T47D (cell line): ENCODE measurements at places on chromosomes 1 and 21.

GRCh38 chr1:35369922-35370671 is 101.6 kb downstream of the ZMYM4 start:
- DNase-seq: no peak

GRCh38 chr1:208576425-208576824 is 332.2 kb upstream of the PLXNA2 start:
- DNase-seq: no peak

DNA sequence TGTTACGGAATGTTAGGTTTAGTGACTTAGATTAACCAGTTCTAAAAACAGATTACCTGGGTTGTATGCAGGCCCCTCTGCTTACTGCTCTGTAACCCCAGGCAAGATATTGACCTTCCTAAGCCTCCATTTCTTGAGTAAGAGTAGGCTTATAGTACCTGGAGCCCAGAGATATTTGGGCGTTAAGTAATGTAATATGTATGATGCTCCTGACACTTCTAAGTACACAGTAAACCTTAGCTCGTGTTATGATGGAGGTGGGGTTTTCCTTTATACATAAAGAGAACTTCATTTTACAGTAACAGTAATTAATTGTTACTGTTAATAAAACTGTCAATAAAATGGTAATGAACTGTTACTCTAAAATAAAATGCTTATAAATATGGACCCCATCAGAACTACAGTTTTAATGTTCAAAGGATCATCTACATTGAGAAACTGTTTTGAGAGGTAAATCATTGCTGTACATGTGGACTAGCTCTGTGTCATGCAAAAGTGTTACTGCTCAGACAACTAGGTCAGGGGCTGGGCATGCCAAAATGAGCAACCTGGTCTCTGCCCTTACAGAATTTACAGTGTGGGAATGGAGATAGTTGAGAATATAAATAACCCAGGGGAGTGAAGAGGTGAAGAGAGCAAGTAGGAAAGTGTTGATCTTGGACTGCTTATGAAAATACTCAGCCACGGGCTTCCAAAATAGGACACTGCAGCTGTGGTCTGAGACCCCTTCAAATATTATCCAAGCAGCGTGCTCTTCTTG is 26.6 kb downstream of the LRRC8C start:
- DNase-seq: no peak

DNA sequence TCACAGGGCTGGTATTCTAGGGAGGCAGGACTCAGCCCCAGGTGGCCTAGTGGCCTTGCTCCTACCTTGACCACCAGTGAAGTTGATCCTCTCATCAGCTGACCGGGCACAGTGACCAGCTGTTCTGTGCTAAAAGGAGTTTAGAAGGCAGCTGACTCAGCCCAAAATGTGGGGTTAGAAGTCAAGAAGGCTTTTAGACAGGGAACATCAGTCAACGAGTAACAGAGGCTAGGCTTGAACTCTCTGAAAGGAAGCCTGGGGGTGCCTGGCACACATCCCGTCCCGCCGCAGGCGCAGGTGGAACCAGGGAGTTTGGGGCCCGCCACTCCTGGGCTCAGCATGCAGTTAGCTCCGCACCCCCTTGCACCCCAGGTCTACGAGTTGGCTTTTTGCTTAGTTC is 114.9 kb upstream of the SLC45A1 start:
- no peak for DNase-seq

- DNase-seq: no peak
Observed at GRCh38 chr1:31798086-31798432, 17.8 kb downstream of the SPOCD1 start.

DNA sequence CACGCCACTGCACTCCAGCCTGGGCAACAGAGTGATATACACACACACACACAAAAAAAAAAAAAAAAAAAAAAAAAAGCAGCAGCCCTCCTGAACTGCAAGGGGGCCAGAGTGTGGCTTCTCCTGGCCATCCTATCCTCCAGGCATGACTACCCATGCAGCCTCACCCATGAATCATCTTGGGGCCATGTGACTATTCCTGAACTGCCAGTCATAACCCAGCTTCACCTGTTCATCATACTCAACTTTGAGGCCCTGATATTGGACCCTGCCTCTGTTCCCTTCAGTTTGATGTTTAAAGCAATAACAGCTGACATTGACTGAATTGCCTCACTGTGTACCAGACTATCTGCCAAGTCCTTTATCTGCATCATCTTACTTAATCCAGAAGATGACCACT is 2.8 kb upstream of the HPCAL4 start:
- DNase-seq: no peak

DNA sequence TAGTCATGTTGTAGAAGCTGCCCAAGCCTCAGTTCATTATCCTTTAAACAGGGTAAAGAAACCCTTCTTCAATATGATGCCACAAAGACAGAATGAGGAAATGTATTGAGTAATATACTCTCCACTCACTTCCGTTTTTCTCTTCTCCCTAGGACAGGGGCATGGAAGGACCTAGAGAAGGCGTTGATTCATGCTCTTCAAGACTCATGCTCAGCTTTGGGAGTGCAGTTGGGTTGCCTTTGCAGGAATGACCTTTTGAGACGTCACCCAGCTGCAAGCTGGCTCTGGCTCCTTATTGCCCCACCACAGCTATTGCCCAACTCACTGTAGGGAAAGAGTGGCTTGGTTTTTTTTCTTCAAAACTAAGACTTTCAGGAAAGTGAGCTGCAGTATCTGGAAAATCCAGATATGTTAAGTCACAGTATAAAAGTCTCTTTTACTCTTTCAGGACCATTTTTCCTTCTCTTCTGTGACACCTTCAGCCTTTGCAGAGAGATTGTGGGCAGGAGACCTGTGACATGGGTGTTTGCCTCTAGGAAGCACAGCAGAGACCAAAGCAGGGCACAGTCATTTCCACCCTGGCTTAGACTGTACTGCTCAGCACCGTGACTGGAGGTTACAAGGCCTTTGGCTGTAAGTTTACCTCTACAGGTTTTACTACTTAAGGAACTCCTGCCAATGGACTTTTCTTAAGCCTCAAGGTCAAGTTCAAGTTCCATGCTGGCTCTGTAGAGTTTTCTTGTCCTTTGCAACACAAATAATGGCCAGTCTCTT is 39.5 kb downstream of the XCL2 start:
- DNase-seq: no peak

- DNase-seq: no peak
Observed at GRCh38 chr1:14815175-14815877, 216.8 kb downstream of the KAZN start.

DNA sequence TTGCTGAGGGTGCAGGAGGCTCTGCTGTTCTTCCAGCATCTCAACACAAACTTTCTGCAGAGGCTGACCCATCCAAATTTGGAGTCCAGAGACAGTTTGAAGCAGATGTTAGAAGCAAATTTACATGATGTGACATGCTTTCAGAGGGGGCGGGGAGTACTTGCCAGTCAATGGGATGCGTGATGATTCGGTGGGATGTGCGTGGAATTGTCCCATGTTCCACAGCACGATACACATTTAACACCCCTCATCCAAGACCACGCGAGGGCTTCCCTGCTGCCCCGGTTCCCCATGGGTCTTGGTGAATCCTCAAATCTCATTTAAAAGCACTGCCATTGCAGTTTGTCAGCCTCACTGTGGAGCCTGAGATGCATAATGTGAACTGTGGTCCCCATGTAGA is 78.6 kb upstream of the TLR5 start:
- no peak for DNase-seq

GRCh38 chr1:226870026-226870400 is 403 bp upstream of the PSEN2 start:
- DNase-seq: no peak

DNA sequence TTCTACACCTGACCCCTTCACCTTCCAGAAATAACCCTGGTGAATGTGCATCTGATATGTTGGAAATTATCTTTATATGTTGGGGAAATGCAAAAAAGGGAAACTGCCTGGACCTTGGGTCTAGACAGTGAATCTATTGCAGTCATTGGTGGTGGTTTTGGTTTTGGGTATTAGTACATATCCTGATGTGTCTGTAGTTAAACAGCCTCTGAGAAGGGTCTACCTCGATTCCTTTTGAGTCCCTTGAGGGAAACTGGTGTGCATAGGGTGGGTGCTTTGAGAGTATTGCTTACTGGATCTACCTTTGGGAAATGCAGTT is 127.3 kb upstream of the KIAA0040 start:
- no peak for DNase-seq

DNA sequence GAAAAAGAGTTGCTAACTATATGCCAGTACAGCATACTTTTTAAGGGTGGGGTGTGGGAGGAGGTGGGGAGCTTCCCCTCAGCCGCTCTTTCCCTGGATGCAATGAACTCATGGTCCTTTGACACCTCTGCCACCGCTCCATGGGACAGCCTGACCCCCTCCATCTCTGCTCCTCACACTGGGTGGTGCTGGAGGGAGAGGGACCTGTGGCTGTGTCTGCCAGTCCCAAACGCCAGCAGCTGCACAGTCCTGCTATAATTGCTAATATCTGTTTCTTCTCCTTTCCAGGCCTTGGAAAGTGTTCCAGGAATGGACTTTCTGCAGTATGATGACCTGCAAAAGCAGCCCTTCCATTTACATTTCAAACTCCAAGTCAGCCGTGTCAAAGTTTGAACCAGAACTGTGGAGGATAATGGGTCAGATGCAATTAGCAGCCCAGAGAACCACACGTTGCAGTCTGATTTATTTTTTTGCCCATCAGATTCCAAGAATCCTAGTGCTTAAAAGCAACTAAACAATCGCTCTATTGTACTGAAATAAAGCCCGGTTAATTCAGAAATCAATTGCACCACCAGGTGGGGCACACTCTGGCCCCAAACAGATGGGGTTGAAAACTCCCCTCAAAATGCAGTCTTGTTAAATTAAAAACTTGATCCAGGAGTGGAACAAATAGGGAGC is 160.7 kb upstream of the LMO4 start:
- no peak for DNase-seq

DNA sequence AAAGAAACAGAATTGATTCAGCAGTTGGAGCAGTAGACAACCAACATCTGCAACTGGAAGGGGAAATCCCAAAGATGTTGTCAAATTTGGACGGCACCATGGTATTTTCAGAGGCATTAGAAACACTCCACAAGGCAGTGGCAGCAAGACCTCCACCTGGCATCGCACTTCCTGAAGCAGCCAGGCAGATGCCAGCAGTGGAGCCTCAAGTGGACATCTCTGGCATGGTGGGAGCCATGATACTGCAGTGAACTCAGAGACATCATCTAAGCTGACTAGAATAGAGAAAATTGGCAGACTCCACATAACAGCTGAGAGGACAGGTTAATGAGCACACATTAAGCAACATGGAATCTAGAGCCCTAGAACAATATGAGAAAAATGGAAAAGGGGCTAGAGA is 33.9 kb upstream of the RGS8 start:
- DNase-seq: no peak

GRCh38 chr1:63746129-63746864 is 27.5 kb upstream of the ROR1 start:
- no peak for DNase-seq

DNA sequence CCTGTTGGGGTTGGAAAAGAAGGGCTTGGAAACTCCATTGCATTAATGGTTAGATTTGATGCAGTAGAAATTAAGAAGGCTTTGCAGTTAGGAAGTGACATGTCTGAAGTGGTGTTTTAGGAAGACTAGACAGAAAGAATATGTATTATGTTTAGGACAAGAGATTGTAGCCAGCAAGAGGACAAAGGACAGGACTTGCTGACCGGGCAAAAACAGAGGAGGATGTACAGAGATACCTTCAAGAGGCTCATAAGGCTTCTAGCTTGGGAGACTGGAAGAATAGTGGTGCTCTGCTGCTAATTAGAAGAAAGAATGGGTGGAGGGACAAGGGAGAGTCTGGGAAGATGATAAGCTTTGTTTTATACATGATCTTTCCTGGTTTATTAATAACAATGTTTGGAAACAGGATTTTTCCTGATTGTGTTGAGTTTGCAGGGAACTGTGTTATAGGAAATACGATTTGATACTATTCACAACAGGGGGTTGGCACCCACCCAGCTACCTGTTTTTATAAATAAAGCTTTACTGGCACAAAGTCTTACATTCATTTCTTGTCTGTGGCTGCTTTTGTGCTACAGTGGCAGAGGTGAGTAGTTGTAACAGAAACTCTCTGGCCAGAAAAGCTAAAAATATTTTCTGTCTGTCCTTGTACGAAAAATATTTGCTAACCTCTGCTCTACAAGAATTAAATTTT is 37.1 kb upstream of the TMCO2 start:
- DNase-seq: no peak

GRCh38 chr1:29849038-29849750 is 612.9 kb downstream of the PTPRU start:
- DNase-seq: no peak

DNA sequence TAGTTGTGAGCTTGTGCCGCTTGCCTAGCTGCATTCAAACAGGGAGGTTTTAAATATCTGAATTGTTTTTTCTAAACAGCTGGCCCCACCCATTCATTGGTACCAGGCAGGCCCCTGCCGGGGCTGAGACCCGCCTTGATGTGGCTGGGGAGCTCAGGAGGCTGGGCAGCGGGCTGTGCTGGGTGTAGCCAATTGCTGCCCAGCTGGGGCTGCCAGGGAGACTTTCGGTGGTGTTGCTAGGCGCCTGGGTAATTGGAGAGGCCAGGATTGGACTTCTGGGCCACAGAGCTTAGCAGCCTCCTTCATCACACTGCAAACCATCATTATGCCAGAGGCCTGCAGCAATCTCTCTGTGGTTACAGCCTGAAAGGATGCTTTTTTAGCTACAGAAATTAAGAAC is 12.2 kb downstream of the RHBDL2 start:
- no peak for DNase-seq

- no peak for DNase-seq
Observed at GRCh38 chr1:37731312-37732019, 33.5 kb downstream of the EPHA10 start.
